ENCODE measurements at places on chromosomes 12 and 14.

DNA sequence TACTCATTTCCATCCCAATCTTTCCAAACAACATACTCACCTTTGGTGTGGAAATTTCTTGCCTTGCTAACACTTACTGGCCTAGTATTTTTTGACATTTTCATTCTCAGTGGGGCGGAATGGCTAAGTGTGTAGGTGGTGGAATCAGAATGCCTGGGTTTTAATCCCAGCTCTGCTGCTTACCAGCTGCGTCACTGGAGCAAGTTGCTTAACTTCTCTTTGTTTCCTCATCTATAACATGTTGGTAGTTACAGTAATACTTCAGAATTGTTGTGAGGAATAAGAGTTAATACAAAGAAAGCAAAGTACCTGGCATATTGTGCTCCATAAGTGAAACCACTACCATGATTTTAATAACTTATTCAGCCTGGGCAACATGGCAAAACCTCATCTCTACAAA is 3.0 kb upstream of the FAM177A1 start:
- no peak for DNase-seq

DNA sequence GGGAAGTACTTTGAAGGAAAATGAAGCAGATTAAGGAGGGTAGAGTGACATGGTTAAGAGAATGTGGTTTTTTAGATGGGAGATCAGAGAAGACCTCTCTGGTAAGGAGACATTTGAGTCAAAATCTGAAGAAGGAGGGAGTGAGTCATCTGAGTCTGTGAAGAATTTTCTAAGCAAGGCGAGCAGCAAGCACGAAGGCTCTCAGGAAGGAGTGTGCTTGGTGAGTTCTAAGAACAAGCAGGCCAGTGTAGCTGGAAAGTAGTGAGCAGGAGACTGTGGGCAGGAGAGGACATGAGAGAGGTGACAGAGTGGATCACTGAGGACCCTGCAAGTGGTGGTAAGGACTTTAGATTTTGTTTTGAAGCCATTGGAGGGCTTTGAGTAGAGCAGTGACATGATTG is 76.3 kb upstream of the FUT8 start:
- DNase-seq: peak; percentile 49

GRCh38 chr12:70774055-70774454 is 136.8 kb upstream of the PTPRB start:
- DNase-seq: peak; percentile 12

GRCh38 chr12:93794738-93795137 is 117.6 kb downstream of the CRADD start:
- DNase-seq: no peak

GRCh38 chr12:94284859-94285258 is 136.5 kb downstream of the PLXNC1 start:
- DNase-seq: no peak

GRCh38 chr12:15629108-15629507 is 160.1 kb downstream of the EPS8 start:
- DNase-seq: peak; percentile 76

- DNase-seq: peak; percentile 2
Measured at GRCh38 chr12:7374423-7375144, 69.4 kb downstream of the CD163L1 start.

GRCh38 chr14:97107760-97108159 is 310.6 kb downstream of the VRK1 start:
- DNase-seq: no peak

DNA sequence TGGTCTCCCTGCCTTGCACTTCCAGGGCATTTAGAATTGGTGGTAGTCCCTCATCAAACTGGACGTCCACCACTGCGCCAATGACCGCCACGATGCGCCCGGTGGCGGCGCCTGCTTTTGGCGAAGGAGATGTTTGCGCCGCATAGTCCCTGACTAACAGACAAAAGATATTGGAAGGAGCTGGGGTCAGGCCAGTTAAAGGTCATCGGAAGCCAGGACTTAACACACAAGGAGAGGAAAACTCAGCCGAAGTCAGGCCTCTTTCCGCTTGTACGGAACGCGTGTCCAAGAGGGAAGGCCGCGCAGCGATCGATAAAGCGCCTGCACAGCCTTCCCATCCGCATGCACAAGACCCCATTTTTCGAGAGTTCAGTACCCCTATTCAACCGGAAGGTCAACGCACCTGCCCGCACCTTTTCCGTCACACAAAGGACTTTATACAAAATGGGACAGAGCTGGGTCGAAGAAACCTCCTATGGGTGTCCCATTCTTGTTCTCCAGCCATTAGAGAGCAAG is 525 bp downstream of the ATP5F1B start:
- no peak for DNase-seq

- no peak for DNase-seq
Measured at GRCh38 chr14:75610834-75611233, 32.4 kb downstream of the FLVCR2 start.

GRCh38 chr14:101103321-101103901 is 199.9 kb upstream of the RTL1 start:
- no peak for DNase-seq

GRCh38 chr12:38158428-38159091 is 158.0 kb upstream of the ALG10B start:
- DNase-seq: no peak

DNA sequence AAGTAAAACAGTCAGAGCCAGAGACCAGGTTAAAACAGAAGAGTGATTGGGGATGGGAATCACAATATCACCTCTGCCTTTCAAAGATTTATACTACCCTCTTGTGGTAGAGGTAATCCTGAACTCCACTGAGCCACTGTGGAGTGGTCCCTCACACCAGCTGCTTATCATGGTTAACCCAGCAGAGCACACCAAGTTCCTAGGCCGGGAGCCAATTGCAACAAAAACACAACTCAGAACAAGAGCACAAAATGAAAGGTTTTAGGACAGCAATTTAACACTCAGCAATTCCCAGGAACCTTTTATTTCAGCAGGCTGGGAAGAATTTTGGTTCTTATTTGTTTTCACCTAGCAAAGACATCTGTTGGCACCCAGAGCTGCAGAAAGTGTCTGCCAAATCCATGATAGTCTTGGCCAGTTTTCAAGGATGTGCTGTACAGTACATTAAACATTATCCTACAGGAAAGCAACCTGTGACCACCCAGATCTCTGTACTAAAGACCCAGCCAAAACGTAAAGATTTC is 220.5 kb upstream of the ATXN7L3B start:
- DNase-seq: no peak

DNA sequence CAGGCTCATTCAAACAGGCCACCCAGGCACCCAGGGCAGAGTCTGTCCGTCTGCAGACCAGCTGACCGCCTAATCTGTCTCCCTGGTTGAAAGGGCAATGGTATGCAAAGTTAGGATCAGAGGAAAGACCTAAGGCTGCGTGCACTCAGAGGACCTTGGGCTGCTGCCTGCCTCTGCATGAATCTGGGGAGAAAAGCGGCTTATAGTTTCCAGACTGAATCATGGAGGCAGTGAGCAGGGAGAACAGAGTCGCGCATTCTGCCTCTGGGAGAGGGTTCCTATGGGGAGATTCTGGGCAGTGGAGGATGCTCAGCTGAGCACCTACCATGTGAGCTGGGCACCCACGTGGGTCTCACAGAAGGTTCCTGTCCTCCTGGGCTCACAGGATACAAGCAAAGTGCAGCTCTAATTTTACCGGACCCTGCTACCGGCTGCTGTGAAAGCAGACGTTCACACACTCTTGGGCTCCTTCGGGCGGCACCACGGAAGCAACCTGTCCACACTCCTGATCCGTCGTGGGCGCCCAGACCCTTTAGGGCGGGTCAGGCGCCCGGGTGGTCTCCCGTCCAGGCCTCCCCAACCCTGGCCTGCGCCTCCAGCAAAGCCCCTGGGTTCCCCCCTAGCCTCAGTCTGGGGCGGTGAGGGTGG is 772 bp downstream of the SCARB1 start:
- no peak for DNase-seq

GRCh38 chr12:91422811-91423692 is 240.4 kb upstream of the DCN start:
- no peak for DNase-seq

GRCh38 chr12:1779783-1780182 is 40.6 kb upstream of the LRTM2 start:
- DNase-seq: no peak

- DNase-seq: no peak
Measured at GRCh38 chr12:116339062-116339461, 61.6 kb upstream of the MED13L start.

DNA sequence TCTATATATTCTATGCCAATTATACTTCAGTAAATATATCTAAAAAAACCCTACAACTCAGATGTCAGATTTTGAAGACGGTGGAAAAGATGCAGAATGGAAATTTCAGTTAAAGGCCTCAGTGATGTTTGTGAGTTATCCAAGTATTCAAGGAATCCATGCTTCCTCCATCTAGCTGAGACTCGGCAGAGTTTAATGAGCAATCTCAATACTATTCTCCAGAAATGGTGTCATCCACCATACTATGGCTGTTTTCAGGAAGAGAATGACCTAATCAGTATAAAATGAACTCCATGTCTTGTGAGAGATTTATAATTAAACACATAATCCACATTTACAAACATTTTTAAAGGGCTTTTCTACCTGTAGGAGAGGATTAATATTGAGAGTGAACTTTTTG is 66.0 kb downstream of the KLHL28 start:
- DNase-seq: peak; percentile 70

DNA sequence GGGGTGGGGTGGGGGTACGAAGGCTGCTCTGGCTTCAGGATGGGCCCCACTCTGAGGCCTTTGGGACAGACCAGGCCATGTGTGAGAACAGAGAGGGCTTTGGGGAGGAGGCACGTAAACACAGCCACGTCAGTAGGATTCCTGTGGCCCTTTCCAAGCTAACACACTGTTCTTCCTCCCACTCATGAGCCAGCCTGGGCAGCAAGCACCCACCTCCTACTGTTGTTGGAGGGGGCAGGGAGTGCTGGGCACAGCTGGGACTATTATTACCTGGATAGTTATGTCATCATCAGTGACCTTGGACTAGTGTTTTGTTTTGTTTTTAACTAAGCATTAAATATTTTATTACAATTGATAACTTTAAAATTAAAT is 5.3 kb downstream of the CHGA start:
- no peak for DNase-seq

GRCh38 chr12:12779529-12779928 is 5.9 kb upstream of the APOLD1 start:
- peak; percentile 59 for DNase-seq

GRCh38 chr14:96252323-96252998 is 3.5 kb upstream of the BDKRB1 start:
- no peak for DNase-seq

GRCh38 chr12:98678946-98679610 is 34.0 kb downstream of the APAF1 start:
- no peak for DNase-seq

All from fibroblast of skin of left biceps (primary cell).